Putamen (tissue), 1 donor: ENCODE measurements at places on chromosomes 6 and 20.

DNA sequence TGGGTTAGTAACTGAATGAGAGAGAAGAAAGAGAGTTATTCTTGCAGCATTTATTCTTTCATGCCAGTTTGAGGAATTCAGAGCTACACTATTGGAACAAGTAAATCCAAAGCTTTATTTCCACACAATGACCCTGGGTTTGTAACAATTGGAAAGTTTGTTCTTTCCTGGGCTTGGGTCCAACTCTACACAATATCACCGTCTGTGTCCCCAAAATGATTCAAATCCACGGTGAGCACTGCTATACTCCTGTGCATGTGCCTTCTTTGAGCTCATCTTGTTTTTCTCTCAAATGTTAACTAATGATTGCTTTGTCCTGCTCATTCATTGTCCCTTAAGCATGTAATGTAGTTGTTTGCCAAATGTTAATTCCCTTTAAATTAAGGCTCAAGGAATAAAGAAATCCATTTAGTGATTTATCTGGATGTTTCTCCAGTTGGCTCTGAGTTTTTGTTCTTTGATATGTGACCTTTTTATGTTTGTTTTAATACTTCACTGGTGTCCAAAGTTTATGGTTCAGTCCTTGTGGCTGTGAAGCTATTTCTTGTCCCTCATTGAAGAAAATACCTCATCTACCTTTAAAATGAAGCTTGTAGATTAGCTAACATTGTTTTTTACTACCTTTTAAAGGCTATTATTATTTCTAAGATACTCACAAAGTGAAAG, 20.5 kb upstream of the CRISP3 start:
- no peak for DNase-seq

DNA sequence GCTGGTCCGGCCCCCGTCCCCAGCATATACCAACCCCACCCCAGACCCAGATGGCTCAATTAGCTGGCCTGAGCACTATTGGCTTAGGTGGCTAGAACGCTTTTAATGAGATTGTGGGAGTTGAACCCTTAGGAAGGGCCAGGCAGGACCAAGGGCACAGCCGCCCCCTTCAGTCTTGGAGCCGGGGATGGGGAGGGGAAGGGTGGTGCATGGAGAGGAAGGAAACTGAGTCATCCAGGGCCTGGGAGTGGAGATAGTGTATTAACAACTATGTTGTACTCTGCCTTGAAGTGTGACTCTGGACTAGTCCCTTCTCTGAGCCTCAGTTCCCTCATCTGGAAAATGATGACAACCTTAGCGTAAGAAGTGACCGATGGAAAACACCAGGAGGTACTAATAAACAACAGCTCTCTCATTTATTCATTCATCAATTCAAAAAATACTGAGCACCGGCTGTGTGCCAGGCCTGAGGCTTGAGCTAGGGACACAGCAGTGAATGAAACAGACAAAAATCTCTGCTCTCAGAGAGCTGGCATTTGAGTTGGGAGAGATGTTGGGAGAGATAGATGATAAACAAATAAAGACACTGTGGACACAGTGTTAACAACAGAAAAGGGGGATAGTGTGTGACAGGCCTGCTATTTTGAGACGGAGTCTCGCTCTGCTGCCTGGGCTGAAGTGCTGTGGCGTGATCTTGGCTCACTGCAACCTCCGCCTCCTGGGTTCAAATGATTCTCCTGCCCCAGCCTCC, 11.5 kb downstream of the PEDS1 start:
- no peak for DNase-seq

GRCh38 chr6:47180633-47181032, 129.1 kb downstream of the TNFRSF21 start:
- no peak for DNase-seq

GRCh38 chr6:116036885-116037284, 23.8 kb downstream of the FRK start:
- no peak for DNase-seq

DNA sequence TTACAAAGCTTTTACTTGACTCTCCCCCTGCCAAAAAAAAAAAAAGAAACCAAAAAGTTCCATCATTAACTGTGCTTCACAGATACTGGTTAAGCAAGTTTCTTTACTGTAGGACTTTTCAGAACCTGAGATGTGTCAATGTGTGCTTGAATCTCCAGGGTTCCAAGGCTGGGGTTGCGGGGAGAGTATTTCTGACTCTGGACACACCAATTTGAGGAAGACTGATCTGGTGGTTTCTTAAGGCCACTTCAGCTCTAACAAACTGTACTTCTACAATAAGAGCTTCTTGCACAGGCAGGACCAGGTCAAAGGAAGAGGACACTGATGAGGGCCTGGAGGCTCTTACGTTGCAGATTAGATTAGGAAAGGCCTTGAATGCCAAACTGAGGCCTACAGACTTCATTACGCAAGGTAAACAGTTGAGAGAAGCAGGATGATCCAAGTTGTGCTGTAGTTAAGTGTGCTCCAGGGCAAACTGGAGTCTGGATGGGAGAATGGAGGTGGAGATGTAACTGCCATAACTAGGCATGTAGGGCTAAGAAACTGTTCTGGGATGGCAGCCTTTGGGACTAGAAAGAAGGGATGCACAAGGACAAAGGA, 24.4 kb downstream of the COMMD7 start:
- DNase-seq, result no peak

GRCh38 chr6:44470115-44470464, 82.6 kb downstream of the CDC5L start:
- DNase-seq, result no peak

DNA sequence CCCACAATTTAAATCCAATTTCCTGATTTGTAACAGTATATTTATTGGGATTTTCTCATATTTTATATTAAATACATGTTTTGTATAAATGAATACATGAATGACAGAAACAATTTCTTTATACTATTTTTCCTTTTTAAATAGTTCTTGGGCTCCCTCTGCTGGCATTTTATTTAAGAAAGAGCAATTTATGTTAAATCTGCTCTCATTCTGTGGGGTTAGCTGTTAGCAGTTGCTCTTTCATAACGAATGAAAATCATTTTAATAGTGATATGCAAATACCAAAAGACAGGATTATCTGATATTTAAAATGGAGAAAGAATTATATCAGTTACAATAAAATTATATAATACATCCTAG, 118.3 kb downstream of the RALGAPA2 start:
- DNase-seq, result peak; percentile 45

DNA sequence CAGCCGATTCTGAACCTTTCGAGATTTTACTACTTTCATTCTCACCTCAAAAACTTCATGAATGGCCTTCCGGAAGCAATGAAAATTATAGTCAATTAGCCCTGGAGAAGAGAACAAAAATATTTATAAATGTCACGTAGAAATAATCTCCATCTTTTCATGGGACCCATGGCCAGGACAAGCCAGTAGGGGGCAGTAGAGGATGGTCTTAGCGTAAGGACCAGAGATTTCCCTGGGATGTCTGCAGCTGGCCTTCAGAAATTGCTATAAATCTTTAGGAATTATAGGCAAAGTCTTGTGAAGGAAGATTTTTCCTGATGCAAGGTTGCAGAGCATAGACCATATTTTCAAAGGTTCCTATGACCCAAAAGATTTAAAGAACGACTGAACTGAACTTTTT, 15.6 kb upstream of the UBE2J1 start:
- no peak for DNase-seq

DNA sequence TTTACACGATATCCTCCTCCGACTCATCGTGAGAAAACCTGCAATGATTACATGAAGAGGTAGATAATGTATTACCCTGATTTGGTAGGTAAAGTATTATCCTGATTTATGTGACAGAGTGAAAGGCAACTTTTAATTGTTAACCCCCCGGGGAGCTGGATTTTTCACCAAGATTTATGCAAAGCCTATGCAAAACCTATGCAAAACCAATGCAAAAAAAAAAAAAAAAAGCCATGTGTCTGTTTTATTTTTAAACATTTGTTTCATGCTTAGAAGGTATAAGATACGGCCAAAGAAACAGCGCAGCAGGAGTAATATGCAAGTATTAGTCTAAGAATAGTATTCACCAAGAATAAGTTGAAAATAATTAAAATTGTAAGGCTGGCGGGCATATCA, 109.9 kb downstream of the IPCEF1 start:
- DNase-seq, result no peak

DNA sequence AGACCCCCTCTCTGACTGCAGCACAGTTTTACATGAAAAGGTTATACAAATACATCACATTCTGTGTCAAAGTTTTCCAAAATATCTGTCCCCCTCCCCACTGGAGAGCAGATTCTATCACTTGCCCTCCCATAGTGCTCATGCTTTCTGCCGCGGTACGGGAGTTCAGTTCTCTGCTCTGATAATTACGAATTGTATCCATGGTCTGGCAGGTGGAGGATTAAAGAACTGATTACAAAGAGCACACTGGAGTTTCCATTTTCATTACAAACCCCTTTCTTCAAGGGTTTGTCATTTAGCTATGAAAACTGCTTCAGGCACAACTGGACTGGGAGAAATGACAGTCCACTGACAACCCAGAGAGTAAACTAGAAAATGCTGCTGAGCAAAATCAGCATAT, 166.0 kb downstream of the PDSS2 start:
- no peak for DNase-seq

- no peak for DNase-seq
Observed at GRCh38 chr6:18471232-18471964, 84.2 kb downstream of the RNF144B start.

GRCh38 chr6:96563853-96564252, 925 bp downstream of the FHL5 start:
- DNase-seq, result no peak

GRCh38 chr6:168057836-168058235, 21.2 kb downstream of the FRMD1 start:
- no peak for DNase-seq

GRCh38 chr6:132198896-132199295, 202.4 kb downstream of the MOXD1 start:
- DNase-seq, result no peak

GRCh38 chr20:32484225-32484957, 100.7 kb downstream of the NOL4L start:
- DNase-seq, result no peak

DNA sequence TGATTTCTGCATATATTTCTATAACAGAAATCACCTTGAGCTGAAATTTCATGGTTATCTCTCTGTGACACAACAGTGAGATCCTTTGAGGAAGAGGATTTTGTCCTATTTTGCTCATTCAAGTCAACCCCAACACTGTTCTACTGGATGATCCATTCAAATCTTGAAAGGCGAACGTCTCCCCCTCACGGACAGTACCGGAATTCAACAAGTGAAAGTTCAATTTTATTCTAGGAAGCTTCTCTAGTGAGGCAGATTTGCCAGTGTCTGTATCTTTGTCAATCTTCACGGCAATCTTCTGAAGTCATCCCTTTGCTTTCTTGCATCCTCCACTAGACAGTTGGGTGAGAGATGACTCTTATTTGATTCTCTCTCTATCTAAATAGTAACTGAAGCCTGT, 91.7 kb upstream of the PDE7B start:
- DNase-seq, result no peak

- DNase-seq, result no peak
Observed at GRCh38 chr20:37956107-37956585, 53.2 kb downstream of the VSTM2L start.

- no peak for DNase-seq
Observed at GRCh38 chr6:45488889-45489288, 111.2 kb upstream of the SUPT3H start.

DNA sequence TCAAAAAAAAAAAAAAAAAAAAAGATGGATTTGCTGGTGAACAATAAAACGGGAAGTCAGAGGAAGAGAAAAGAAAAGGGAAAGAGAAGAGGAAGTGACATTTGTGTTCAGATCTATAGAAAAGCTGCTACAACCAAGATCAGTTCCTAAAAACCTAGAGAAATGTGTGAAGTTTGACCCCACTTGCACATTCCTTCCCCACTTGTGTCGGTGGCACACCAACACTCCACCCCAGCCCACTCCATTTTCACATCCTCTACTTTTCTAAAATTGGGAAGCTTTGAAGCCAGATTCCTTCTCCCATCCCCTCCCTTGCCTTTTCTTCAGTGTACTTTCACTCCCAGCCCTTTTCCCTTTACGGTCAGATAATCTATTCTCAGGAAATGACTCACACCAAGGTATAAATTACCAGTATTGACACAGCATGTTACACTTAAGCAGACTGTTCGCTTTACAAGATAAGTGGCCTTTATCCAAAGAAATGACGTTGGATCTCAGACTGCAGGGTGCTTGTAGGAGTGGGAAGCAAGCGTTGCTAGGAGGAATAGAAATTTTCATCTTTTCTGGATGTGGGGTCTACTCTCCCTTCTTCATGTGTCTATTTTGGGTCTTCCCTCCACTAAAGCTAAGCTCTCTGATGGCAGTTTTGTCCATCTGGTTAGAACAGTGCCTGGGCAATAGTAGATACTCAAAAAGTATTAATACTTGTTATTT, 92.5 kb upstream of the ADGRF1 start:
- DNase-seq, result no peak

- DNase-seq, result no peak
Observed at GRCh38 chr6:169950558-169950957, 199.1 kb downstream of the ERMARD start.

DNA sequence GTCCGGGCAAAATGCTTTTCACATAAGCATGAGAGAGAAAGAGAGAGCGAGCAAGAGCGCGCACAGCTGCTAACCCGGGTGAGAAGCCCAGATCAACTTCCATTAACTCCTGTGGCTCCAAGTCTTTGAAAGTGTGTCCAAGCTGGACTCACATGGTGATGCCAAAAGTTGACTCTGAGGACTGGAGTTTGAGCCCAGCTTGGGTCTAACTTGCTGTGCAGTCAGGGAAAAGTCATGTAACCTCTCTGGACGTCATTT, 357.2 kb upstream of the SULF2 start:
- no peak for DNase-seq

GRCh38 chr6:41315943-41316620, 19.3 kb upstream of the NCR2 start:
- no peak for DNase-seq

GRCh38 chr6:128990915-128991314, 108.0 kb downstream of the LAMA2 start:
- DNase-seq, result no peak

- DNase-seq, result no peak
Observed at GRCh38 chr6:39922821-39923220, 11.4 kb downstream of the MOCS1 start.

- DNase-seq, result no peak
Observed at GRCh38 chr6:57303931-57304681, 13.3 kb upstream of the PRIM2 start.

GRCh38 chr6:170485159-170485558, 67.9 kb downstream of the PSMB1 start:
- DNase-seq, result no peak
